CD4-positive, alpha-beta T cell treated with Interleukin-10 for 1 hour (primary cell): ENCODE measurements at places on chromosomes 13 and 19.

GRCh38 chr13:40657951-40658350 lies 8.5 kb downstream of the FOXO1 start:
- DNase-seq, result no peak

DNA sequence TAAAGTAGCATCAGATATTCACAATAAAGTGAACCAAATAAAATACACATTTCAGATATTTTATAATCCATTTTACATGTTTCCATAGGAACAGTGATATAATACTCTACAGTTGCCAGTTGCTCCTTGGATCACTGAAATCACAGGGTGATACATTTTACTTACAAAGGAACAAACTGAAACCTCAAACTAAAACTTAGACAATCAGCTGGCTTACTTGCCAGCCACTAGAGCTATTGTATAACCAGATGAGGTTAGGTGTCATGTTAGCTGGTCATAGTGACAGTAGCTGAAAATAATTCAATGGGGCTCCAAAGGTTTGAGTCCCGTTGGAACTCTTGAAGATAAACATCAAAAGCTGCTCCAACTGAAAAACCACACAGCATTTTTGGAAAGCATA lies 274.6 kb downstream of the ITGBL1 start:
- DNase-seq, result no peak

GRCh38 chr13:113616991-113617749 lies 32.6 kb downstream of the TFDP1 start:
- DNase-seq, result no peak

GRCh38 chr19:1654178-1654792 lies 1.9 kb upstream of the TCF3 start:
- DNase-seq, result no peak

- no peak for DNase-seq
These were observed 2.4 kb downstream of the KLK1 start for GRCh38 chr19:50821248-50821612.

DNA sequence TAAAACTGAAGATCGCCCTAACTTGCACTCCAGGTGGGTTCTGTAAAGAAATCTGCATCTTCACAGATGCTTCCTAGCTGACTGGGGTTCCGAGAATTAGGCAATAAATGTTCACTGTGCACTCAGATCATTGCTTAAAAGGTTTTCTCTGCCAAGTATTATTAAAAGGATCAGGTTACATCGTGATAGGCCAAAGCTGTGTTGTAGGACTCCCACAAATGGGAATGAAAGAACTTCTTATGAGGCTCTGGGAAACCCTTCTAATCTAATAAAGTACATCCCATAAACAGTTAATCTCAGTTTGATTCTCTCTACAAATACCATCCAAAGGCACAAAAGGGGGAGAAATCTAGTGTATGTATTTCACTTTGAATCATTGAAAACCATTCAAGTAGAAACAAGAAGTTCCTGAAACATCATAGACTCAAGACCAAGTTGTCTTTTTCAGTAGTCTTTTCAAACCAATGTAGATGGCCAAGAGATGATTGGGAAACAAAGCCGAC lies 7.1 kb upstream of the POU4F1 start:
- DNase-seq, result no peak

GRCh38 chr19:49651820-49652550 lies 10.0 kb downstream of the SCAF1 start:
- DNase-seq, result no peak

- DNase-seq, result no peak
These were observed 92.7 kb downstream of the FGF14 start for GRCh38 chr13:102309110-102309509.

GRCh38 chr19:15126131-15126910 lies 19.1 kb downstream of the SYDE1 start:
- DNase-seq, result no peak

DNA sequence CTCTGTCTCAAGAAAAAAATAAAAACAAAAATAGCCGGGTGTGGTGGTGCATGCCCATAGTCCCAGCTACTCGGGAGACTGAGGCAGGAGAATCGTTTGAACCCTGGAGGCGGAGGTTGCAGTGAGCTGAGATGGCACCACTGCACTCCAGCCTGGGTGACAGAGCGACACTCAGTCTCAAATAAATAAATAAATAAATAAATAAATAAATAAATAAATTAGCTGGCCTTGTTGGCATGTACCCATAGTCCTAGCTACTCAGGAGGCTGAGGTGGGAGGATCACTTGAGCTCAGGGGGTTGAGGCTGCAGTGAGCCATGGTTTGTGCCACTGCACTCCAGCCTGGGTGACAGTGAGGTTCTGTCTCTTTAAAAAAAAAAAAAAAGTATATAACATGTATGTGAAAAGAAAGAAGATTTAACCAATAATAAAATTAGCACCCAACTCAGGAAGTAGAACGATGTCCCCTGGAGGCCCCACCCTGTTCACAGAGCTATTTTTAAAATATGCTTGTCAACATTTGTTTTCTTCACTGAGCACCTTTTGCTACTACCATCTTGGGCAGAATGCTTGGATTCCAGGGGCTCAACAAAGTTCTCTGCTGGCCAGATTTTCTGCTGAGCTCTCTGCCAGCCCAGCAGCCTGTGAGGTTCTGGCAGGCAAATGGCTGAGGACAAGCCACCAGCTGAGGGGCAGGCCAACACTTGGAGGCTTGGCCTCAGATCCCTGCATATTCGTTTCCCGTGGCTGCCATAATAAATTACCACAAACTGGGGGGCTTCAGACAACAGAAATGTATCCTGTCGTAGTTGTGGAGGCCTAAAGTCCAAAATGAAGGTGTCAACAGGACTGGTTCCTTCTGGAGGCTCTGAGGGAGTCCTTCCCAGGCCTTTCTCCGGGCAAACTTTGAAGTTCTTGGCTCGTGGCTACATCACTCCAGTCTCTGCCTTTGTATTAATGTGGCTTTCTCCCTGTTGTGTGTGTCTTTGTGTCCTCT lies 5.2 kb downstream of the SLC25A42 start:
- DNase-seq, result peak; percentile 35

DNA sequence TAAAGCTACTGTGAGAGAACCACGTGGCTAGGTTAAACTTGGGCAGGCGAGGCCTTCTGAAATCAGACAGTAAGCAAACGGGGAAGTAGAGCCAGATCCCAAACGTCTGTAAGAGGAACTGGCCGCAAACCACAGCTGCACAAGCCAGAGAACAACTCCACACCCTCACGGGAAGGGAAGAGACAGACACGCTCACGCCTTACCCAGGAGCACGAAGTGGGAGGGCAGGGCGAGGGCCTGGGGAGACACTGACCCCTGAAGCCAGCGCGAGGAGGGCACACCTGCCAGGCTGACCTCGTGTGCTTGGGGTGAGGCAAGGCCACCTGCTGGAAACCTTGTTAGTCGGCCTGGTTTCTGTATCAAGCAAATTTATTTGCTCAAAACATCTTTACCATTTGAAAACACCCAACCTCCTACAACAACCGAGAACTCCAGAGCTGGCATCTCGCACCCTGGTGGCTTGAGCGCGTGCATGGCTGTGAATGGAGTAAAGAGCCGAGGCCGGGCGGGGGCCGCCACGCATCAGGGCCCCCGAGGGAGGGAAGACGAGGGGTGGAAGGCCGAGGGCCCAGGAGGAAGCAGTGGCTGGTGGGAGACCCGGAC lies 7.3 kb downstream of the POLR2E start:
- peak; percentile 60 for DNase-seq

DNA sequence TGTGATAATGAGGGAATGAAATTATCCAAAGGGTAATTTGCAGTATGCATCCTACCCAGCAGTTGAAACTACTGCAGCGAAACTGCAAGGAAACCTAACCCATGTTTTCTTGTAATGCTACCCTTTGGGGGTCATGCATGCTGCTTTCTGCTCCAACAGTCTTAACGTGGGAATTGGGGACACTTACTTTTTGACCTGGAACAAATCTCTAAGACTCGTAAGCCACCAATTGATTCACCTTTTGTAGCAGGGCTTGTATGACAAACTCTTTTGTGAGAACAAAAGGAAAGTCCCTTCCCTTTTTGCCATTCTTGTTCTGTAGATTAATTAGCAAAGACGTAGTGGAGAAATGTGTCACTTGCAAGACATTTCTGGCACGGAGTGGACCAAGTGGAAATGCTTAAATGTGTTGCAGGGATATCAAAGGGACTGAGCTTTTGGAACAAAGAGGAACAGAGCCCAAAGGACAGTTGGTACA lies 27.4 kb downstream of the LRCH1 start:
- no peak for DNase-seq

GRCh38 chr19:4877753-4878490 lies 10.5 kb upstream of the PLIN3 start:
- DNase-seq, result no peak

DNA sequence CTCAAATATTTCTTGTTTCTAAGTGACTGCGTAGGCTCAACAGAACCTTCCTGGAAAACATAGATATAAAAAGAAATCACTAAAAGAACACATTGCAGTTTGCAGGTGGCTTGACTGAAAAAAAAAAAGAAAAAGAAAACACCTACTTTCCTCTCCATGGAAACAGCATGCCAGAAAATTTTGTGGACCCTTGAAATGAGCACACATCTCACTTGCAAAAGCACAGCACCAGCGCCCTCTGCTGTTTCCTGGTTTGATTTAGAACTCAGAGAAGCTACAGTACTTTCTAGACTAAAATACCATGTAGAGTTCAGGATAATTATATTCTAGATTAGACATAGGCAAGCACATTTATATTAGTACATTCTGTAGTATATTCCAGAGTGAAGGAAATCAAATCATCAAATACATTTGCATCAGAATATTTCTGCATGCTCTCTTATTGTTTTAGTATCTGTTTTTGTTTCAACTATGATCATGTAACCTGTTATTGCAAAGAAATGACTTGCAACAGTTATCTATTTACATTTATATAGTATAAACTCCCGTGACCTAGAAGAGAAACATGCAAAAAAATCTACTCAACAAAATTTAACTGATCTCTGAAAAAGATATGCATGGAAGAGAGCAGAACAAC lies 22.3 kb upstream of the XPO4 start:
- peak; percentile 74 for DNase-seq

GRCh38 chr19:36771261-36772231 lies 1.1 kb downstream of the ZNF850 start:
- peak; percentile 45 for DNase-seq

- no peak for DNase-seq
These were observed 27.9 kb downstream of the SIGLEC5 start for GRCh38 chr19:51602189-51602854.

DNA sequence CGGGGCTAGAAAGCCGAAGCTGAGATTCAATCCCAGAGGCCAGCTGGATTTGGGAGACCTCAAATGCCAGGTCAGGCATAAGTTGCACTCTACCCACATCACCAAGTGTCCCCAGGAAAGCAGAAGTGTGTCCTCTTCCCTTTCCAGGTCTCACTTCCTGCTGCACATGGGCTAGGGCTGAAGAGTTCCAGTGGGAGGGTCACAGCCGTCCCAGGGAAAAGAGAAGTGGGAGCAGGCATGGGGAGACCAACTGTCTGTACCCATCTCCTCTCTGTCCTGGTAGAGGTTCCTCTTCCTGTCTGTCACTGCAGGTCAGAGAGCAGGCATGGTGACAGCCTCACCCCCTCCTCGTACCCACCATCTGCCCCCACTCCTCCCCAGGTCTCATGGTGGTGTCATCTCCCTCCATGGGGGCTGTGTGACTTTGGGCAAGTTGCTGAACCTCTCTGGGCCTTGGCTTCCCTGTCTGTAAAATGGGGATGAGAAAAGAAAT lies 14.8 kb downstream of the AXL start:
- DNase-seq, result peak; percentile 12

DNA sequence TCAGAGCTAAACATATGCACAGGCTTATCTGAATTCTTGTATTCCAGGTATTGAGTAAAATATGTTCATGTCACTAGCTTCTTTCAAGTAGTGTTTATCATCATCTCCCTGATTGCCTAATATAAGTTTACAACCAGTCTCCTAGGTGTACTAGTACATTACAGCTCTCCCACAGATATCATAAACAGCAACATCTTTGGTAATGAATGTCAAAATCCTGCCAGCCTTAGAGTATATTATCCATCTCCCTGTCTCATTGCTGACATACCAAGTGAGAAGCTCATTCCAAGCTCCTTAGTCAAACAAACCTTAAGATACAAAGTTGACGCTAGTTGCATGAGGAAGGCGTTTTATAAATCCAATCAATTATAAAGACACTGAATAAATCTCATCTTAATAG lies 689.1 kb upstream of the GPC6 start:
- no peak for DNase-seq

GRCh38 chr13:94878602-94879165 lies 166.3 kb upstream of the SOX21 start:
- no peak for DNase-seq

GRCh38 chr19:36973844-36974195 lies 57.7 kb downstream of the ZNF568 start:
- DNase-seq, result no peak

DNA sequence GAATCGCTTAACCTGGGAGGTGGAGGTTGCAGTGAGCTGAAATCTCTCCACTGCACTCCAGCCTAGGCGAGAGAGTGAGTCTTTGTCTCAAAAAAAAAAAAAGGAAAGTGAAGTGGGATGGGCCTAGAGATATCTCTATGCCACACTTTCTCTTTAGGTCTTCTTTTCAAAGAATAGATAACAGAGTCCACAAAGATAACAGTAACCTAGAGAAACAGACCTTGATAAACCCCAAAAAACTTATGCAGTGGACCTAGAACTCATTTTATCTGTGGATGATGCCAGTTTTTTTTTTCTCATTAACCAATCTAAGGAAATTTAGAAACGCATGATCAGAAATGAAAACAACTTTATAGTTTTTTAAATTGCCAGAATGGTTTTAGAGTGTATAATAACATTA lies 227.4 kb downstream of the LHFPL6 start:
- DNase-seq, result no peak

DNA sequence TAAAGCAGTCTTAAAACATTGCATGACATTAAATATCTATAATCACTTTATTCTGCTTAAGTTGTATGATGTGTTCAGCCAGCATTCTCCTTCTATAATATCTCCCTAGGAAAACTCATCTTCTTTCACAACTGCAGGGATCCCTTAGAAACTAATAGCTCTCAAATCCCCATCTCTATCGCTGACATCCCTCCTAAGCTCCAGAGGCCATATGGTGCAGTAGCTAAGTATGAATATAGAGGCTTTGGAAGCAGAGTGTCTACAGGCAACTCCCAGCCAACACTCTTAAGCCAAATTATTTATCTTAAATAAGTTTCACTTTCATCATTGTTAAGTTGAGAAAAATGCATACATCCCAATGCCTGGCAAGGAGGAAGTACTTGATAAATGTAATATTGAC lies 349.5 kb upstream of the MIR17HG start:
- DNase-seq, result no peak

DNA sequence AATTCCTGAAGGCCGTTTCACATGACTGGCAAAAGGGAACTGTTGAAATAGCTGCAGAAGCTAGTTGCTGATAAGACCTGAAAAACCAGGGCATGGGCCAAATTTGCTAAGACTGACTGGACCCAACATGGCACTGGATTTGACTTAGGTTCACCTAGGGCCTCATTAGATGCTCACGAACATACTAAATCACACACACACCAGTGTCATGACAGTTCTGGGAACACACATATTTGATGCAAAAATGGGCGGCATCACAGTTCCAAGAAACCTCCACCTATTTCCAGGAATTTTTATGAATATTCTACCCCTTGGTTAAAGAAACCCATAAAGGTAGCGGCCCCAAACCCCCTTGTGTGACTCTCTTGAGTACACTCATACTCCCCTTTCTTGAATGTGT lies 99.6 kb upstream of the OBI1 start:
- DNase-seq, result no peak
